ENCODE measurements at places on chromosomes 1 and 21.

GRCh38 chr21:42144679-42145568 lies 73.8 kb downstream of the UMODL1 start:
- DNase-seq = no peak

- DNase-seq = no peak
Observed at GRCh38 chr1:94912263-94913184, 14.4 kb downstream of the CNN3 start.

DNA sequence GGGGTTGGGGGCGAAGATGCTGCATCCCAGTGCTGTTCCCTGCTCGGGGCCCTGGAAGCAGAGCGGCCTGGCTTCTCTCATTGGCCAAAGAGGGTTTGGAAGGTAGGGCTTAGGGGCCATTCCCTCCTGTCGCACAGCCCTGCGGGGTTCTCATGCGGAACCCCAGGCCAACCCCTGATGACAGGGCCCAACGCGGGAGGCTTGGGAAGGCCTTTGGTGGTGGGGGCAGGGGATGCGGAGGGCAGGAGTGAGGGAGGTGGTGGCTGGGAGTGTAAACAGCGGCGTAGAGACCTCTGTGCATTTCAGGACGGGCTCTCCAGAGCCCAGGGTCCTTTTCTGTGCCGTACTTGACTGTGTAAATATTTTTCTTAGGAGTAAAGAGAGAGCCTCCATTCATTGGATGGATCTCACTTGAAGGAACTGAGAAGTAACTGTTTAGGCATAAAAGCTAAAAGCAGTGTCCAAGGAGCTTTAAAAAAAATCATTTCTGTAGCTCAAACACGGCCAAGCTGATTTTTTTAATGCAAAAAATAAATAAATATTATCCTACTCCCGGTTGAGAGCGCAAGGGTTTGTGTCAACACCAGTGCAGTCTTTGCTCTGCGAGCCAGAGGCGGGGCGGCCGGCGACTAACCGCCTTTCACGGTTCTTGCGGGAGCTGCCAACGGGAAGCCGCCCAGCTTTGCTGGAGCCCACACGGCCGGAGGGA lies 169.1 kb downstream of the PRDM16 start:
- DNase-seq = no peak

- DNase-seq = no peak
Observed at GRCh38 chr1:212915245-212916091, 34.9 kb upstream of the VASH2 start.

DNA sequence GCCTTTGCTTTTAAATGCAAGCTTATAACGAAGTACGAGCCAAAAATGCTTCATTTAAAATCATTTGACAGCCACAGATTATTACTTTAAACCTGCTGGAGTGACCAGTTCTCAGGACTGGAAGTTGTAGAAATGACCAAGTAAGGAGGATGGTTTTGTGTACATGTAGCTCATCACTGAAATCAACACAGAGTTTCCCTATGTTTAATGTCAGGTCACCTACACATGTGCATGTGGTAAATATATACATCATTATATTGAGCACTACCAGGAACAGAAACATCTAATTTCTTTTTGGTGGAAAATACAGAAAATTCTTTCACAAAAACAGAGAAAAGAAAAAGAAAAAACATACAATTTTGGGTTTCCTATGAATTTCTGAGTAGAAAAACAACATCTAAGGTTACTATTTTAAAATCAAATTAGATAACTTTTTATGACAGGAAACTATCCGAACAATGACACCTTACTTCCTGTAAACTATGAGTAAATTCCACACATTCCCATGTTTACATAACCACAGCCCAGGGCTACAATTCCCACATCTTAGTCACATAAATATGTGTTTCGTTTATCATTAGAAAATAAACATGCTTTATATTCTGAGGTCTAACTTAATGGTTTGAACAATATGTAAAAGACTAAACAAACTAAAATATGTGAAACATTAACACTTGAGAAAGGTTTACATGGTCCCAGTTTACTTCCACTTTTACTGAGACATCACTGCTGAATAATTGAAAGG lies 73.6 kb downstream of the ZNF281 start:
- no peak for DNase-seq

DNA sequence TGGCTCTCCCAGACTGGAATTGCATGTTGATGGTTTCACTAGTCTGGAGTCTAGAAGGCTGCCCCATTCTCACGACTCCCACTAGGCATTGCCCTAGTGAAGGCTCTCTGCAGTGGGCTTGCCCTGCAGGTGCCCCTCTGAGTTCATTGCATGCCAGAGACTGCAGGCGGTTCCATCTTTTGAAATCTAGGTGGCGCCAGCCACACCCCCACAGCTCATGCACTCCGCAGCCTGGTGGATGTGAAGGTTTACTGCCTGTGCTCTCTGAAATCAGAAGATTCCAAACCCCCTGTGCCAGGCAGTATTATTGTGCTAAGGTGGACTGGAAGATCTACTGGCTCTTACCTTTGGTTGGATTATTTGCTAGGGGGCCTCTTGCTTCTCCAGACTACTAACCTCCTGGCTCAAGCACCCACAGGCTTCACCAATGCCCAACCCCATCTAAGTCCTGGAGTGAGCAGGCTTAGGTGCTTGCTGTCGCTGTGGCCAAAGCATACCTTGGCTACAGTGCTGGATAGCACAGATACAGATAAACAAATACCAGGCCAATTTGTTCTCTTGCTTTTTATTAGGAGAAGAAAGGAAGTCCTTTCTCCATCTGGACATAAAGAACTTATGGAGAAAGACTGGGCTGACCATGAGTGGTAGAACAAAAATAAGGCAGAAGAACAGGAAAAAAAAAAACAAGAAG lies 83.5 kb upstream of the SIM2 start:
- no peak for DNase-seq

DNA sequence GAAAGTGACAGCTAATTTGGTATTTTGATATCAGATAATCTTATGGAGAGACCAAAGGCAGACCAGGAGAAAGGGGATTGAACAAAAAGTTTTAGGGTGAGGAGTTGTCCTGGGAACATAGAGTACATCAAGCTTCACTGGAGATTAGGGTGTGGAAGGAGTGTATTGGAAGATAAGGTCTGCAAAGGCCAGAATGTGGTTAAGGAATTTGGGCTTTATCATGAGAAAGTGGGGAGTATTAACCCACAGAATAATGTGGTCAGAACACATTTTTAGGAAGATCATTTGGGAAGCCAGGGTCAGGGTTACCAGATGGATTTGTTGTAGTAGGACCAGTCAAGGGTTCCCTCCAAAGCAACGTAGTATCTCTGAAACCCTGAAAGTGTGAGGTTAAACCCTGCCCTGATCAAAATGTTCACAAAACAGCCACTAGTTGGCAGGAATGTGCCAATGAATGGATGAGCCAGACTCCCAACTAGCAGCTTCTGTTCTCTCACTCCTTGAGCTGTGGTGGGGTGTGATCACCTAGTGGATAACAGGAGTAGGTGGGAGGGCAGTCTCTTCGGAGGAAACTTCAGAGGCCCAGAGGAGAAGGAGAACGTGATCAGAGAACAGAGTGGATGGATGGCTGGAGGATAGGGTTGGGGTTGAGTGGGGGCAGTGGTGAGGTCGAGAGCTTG lies 35.8 kb downstream of the SLC2A1 start:
- DNase-seq = no peak

- no peak for DNase-seq
Observed at GRCh38 chr1:178818416-178818815, 52.5 kb downstream of the ANGPTL1 start.

- DNase-seq = no peak
Observed at GRCh38 chr1:220441211-220441610, 86.7 kb upstream of the MARK1 start.

DNA sequence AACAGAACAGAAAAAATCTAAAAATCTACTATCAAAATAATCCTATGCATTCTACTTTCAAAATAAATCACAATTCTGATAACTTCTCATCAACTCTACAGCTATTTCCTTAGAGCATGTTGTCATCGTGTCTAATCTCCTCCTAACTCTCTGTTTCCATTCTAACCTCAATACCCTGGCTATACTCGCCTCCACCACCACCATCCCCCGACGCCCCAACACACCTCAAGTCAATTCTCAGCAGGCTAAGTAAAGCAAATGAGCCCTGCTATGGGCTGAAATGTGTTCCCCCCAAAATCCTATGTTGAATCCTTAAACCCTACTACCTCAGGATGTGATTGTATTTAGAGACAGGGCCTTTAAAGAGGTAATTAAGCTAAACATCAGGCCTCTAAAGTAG lies 34.6 kb downstream of the NRDC start:
- DNase-seq = no peak

DNA sequence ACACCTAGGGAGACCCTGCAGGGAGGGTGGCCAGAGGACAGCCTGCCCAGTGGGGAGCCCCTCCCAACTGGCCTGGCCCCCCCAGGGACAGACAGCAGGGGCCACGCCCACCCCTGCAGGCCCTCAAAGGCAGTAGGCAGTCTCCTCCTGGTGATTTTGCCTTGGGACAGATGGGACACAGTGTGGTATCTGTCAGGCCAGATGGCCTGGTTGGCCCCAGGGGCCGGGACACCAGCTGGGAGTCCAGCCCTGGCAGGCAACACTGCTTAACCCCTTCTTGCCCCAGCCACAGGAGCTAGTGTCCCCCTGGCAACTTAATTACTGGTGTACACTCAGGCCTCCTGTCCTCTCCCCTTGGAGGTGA lies 17.8 kb downstream of the IFFO2 start:
- no peak for DNase-seq

- no peak for DNase-seq
Observed at GRCh38 chr1:92577261-92577895, 90.7 kb upstream of the GFI1 start.

- no peak for DNase-seq
Observed at GRCh38 chr21:34593423-34593822, 21.5 kb downstream of the RCAN1 start.

DNA sequence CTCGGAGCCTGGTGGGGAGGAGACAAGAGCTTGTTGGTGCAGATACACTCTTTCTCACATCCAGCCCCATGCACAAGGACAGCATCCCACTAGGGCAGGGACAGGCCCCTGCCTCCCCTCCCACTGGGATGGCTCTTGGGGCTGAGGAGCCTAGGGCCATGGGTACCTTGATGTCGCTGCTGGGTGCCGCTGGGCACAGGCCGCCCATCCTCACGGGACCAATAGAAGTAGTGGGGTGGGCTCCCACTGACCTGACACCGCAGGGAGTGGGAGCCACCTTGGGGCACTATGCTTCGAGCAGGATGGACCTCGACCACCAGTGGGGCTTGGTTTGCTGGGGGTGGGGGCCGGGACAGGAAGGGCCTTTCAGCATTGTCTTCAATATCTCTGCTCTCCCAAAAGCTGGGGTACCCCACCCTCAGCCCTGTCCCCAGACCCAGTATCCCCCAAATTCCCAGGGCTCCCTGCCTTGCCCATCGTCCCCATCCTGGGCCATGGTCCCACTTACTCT lies 47.7 kb downstream of the LDLRAD2 start:
- no peak for DNase-seq

DNA sequence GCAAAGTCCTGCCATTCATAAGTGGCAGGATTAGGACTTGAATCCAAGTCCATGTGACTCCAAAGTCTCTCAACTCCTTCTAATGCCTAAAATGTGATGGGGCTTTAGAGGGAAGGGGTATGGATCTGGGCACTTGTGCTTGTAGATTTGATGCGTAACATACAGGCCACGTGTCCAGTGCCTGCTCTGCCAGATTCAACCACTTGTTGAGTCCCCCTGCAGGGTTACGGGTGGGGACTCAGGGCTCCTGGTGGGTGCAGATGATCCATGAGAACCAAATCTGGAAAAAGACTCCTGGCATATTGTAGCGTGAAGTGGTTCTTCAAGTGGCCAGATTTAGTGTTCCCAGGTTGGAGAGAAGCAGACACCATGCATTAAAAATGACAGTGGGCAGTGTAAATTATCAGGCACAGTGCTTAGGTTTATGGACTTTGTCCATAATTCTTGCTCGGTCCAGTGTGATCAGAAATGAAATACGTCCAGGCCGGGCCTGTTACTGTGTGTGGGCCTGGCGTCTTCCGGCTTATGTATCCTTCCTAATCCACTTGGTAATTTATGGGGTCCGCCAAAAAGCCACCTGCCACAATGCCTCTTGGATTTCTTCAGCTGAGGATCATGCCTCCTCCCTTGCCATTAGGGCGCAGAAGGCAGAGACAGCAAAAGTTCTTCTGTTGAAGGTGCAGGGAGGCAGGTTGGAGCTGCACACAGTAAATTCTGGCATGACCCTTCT lies 51.2 kb upstream of the LRP8 start:
- DNase-seq = no peak

DNA sequence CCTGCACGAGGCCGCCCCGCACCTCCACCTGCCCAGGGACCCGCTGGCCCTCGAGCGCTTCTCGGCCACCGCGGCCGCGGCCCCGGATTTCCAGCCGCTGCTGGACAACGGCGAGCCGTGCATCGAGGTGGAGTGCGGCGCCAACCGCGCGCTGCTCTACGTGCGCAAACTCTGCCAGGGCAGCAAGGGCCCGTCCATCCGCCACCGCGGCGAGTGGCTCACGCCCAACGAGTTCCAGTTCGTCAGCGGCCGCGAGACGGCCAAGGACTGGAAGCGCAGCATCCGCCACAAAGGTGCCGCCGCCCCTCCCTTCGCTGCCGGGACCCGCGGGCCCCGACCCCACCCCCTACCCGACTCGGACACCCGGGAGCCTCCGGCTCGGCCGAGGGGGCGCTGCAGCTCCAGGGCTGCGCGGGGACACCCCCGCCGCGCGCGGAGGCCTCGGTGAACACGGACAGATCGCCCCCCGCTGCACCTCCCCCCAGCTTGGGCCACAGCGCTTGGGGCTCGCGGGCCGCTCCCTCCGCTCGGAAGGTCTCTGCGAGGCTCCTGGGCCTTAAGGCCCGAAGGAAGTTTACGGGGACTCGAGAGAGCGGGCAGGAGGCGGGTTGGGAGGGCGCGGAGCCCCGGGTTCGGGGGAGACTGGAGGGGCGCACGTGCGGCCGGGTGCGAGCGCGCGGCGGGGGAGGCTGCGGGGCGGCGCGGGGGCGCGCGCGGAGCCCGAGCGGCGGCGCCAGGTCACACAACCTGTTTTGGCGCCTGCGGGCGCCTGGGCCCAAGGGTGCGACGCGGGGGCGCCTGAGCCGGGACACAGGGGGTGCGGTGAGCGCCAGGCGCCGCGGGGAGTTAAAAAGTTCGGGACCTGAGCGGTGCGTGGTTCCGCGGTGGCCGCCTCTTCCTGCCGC lies 1.2 kb downstream of the SAMD11 start:
- no peak for DNase-seq

GRCh38 chr1:11138952-11139351 lies 39.3 kb upstream of the EXOSC10 start:
- no peak for DNase-seq

DNA sequence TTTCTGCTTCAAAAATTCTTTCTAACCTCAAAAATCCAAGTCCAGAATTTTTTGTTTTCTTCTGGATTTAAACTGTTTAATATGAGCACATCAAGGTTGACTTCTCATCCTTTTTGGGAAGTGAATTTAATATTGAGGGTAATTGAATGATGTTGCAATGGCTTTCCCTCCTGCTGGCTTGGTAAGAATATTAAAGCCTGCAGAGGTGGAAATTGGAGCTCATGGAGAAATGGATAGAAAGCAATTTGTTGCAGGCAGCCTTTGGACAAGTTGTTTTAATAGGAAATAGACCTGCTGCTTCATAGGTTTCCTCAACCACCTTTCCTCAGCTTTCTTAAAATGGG lies 124.7 kb downstream of the SYT2 start:
- no peak for DNase-seq

- no peak for DNase-seq
Observed at GRCh38 chr1:85681087-85681486, 27.1 kb downstream of the ZNHIT6 start.

- DNase-seq = no peak
Observed at GRCh38 chr1:94863919-94864318, 43.8 kb downstream of the SLC44A3 start.
